ENCODE measurements at places on chromosomes 2 and 18. TPM values are rescaled to one million over a fixed set of nuclear protein-coding genes. Genes with fewer than 3 reads are reported as not detected.

Gene DSG4
- total RNA-seq, result not detected

Gene MATN3
- 19.2 TPM for total RNA-seq

Gene GPR39
- total RNA-seq, result 0.51 TPM

Gene KLHL41
- total RNA-seq, result 0.31 TPM

DNA sequence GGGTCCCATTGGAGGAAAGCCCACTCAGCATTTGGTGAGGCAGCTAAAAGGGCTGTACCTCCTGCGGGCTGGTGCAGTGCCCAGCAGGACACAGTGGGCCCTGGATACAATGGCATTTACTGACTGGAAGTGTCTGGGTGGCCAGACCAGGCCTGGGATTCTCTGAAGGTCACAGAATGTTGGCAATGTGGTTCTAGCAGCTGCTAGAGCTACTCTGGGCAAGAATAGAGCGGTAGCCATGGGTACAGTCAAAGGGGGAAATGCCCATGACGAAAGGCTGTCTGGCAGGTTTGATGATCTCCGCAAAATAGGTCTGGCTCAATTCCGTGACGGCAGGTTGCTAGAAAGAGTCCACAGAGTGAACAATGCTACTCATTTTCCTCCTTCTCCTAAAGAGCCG, 241.8 kb downstream of the AFF3 start:
- H3K4me3 ChIP-seq, result no peak overlapping the region
- no peak for DNase-seq
- no peaks in the 10 kb centered on the region for H3K36me3 ChIP-seq
- peaks cover 11% of the 10 kb centered on the region for H3K27me3 ChIP-seq
- H3K4me1 ChIP-seq, result peaks cover 13% of the 10 kb centered on the region
- H3K27ac ChIP-seq, result no peak overlapping the region

All from HepG2 (cell line).